ENCODE measurements at places on chromosomes 5 and 9.
A peak's percentile ranks its signal among the peaks of the same experiment; 100 is the strongest.

- DNase-seq, result no peak
These were observed 21.6 kb downstream of the LNPEP start for GRCh38 chr5:96957254-96958049.

DNA sequence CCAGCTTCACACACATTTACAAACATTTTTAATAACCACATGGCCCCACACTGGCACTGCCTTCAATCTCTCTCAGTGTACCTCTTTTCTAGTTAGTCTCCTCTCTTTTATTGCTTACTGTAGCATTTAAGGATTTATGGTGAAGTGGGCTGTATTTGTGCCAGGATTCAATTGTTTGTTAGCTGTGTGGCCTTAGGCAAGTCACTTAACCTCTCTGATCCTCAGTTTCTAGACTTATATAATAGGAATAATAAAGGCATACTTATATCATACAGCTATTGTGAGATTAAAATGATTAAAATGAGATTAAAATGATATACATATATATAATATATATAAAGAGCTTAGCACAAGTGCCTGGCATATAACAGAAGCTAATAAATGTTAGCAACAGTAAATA lies 6.4 kb downstream of the SH3RF2 start:
- DNase-seq, result no peak

GRCh38 chr9:37060833-37061232 lies 26.8 kb upstream of the PAX5 start:
- no peak for DNase-seq

DNA sequence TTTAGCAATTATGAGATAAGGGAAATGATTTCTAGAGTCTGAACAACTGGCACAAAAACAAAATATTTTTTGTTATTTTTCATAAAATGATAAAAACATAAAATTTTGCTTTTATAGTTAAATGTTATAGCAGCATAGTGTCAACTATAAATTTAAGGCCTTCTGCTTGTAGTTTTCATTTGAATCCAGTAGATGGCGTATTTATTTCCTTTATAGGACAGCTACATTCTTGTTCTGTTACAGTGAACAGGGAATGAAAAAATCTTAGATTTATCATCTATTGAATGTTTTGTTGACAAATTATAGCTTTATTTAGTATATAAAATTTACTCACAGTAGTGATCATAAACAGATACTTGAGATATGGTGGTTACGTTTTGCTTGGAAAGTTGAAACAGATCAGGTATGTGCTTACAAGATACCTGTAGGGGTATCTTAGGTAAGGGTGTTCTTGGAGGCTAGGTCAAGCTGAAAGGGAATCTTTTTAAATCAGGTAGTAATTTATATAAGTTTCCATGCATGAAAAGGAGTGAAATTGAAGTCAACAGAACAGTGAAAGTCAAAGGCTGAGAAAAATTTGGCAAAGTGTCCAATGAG lies 239.3 kb upstream of the GRIN3A start:
- no peak for DNase-seq

DNA sequence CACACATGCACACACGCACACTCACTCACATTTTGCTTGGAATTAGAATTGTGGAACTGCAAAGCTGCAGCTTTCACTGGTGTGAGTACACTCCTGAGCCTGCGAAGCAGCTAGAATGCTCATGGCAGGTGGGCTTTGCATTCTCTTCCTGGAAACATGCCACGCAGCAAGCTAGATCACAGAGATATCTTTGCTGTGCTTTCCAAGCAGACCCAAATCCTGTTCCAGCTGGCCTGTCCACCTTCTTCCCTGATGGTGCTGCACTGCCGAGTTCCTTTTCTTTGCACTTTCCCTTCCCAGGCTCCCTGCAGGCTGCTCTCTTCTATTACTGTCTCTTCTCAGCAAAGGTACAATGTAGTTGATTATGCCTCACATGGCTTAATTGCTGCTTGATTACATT lies 92.7 kb upstream of the CKMT2 start:
- DNase-seq, result no peak

DNA sequence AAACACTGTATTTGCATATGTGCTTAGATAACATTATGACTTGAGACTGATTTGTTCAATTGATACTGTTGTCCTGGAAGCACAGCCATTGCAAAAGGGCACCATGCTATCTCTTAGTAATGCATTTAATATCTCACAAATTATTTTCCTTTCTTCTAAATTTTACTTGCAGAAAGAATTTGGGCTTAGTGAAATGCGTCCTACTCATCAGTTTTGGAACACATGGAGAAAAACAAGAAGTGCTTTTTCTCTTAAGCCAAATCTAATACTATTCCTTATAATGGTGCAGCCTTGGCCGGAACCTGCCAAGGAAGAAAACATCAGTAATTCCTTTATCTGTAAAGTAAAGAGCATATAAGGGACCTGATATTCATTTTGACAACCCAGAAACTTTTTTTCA lies 172.2 kb upstream of the ZNF608 start:
- DNase-seq, result no peak

GRCh38 chr5:111552896-111553295 lies 40.6 kb upstream of the STARD4 start:
- no peak for DNase-seq

- no peak for DNase-seq
These were observed 10.9 kb downstream of the SEC16A start for GRCh38 chr9:136471802-136472487.

DNA sequence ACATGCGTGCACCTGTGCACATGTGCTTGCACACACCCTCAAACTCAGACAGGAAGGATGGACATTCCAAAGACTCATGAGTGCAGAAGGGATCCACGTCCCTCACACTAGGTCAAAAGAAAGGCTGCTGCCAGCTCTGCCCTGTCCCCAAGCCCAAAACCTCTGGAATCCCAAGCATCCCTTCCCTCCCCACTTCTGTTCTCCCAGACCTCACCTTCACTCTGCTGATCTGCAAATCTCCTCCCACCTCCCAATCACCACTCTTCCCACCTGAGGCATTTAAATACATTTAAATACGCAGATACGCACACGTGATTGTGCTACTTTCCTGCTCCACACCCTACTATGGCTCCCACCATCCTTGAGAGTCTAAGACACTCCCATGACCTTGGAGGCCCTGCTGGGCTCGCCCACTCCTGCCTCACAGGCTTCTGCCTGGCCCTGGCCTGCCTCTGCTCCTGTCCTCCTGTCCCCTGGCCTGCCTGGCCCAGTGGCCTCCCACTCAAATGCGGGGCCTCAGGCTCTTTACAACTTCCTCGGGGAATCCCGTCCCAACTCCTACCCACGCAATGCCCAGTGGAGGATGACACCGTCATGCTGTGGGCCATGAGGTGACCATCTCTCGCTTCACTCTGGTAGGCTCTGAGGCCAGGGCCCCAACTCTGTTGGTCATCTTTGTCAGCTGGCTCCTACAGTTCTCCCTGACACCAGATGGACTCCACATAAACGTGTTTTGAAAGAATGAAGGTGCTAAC lies 478.4 kb upstream of the DAP start:
- DNase-seq, result no peak

DNA sequence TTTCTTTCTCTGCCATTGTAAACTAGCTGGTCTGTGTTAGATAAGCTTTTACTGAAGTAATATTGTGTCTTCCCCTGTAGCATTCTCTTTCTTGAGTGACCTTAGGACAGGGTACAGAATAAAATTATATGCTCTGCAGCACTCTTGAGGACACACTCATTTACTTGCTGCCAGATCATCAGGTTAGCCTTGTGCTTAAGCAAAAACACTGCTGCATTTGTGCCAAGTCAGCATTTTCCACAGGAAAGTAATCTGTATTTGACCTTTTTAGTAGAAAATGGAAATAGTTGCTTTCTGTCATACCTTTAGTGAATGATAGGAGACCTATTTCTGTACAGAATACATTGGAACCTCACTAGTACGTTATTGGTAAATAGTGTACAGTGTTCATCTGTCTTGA lies 54.2 kb downstream of the LMNB1 start:
- DNase-seq, result no peak

- DNase-seq, result no peak
These were observed 2.6 kb upstream of the CCDC187 start for GRCh38 chr9:136306211-136307208.

DNA sequence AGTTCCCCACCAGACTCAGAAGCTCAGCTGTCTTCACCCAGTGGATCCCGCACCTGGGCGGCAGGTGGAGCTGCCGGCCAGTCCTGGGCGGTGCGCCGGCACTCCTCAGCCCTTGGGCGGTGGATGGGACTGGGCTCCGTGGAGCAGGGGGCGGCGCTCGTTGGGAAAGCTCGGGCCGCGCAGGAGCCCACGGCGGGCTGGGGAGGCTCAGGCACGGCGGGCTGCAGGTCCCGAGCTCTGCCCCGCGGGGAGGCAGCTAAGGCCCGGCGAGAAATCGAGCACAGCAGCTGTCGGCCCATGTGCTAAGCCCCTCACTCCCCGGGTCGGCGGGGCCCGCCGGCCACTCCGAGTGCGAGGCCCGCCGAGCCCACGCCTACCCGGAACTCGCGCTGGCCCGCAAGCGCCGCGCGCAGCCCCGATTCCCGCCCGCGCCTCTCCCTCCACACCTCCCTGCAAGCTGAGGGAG lies 560.0 kb downstream of the BRINP1 start:
- peak; percentile 23 for DNase-seq

- no peak for DNase-seq
These were observed 62.5 kb downstream of the NFIB start for GRCh38 chr9:14251154-14252071.

- no peak for DNase-seq
These were observed at the start of gene FAM240B for GRCh38 chr9:38720083-38720745. Gene FAM240B, minus strand, starts transcription at chr9:38720133. Its CDS starts 16,134 bp downstream, at chr9:38703999.

DNA sequence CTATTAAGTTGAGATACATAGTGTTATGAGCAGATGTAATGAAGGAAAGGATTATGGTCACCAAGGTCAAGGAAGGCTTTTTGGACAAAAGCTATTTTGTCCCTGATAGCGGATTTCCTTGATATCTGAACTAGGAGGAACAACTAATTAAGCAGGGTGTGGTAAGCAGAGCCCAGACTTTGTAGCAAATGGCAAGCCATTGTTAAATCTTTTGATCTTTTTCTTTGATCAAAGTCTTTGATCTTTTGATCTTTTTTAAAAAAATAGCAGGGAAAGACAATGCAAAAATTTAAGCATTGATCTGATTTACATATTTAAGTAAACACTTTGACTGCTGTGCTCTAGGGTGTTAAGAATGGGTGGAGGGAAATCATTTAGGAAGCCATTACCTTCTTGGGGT lies 1242.0 kb downstream of the MAT2B start:
- DNase-seq, result no peak

- peak; percentile 80 for DNase-seq
These were observed 206.6 kb upstream of the HAPLN1 start for GRCh38 chr5:83927140-83927733.

GRCh38 chr9:137161558-137162486 lies 8.0 kb downstream of the LRRC26 start:
- DNase-seq, result no peak

DNA sequence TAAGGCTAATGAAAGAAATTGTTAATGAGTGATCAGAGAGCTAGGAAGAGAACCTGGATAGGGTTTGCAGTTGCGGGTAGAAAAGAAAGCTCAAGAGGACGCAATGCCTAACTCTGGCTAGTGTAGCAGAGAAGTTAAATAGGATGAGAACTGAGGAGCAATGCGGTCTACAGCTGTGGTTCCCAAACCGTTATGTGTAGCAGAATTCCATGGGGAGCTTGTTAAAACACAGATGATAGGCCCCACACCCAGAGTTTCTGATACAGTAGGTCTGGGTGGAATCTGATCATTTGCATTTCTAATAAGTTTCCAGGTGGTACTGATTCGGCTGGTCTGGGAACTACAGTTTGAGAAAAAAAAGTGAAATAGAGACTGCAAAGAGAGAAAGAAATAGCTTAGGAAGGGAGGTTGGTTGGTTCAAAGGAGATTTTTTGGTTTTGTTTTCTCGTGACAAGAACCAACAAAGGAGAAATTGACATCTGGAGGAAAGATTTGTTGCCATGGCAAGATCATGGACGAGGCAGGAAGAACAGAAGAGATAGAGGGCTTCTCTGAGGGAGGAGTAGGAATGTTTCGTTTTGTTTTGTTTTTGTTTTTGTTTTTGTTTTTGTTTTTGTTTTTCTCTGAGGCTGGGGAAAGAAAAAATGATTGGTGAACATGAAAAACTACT lies 276.1 kb downstream of the ARRDC3 start:
- no peak for DNase-seq

DNA sequence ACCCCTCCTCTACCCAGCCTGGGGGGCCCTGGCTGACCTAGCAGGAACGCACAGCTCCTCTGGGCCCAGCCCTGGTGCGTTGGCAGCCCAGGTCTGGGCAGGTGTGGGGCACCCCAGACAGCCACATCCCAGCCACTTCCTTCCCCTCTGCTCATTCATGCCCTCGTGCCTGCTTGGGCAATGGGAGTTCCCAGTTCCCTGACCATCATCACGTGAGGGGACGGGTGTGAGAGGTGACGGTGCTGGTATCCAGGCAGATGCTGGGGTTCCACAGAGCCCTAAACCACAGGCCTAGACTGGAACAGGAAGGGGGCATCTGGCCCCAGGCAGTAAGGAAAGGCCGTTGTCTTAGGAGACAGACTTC lies 8.4 kb downstream of the RALGDS start:
- DNase-seq, result no peak

DNA sequence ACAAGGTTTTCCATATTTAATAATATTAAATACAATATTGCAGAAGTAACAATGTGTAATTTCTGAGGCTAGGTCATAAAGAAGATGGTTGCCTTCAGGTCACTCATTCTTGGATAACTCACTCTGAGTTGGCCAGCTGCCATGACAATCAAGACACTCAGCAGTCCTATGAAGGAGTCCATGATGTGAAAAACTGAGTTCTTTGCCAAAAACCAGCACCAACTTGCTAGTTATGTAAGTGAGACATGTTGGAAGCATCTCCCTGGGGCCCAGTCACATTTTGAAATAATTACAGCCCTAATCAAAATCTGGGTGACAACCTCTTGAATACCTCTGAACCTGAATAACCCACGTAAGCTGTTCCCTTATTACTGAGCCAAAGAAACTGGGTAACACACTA lies 453.2 kb downstream of the CDH18 start:
- no peak for DNase-seq

DNA sequence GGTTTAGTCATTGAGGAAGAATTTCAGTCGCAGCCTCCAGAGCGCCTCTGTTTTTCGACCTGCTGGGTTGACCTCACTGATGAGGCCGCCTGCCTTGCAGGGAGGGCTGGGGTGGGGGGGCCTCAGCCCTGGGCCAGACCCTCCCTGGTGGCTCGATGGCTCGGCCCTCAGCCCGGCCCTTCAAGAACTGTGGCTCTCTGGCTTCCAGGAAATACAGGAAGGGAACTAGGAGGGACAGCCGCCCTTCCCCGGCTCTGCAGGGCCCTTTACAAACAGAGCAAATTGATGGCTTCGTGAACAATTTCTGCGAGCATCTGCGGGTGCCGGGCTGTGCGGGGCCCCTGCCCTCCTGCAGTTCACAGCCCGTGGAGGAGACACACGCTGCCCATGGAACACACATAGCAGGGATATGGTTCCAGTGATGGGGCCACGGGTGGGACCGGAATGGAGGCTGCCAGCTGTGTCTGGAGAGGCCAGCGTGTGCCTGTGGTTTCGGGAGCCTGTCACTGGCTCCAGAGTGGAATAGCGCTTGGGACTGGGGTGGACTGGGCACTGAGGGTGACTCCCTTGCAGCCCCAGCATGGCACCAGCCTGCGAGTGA lies 39.6 kb downstream of the COL5A1 start:
- no peak for DNase-seq
